Femur (tissue), 1 donor: ENCODE measurements at places on chromosomes 7 and 10.

- DNase-seq = no peak
These were observed 124.4 kb upstream of the STK17A start for GRCh38 chr7:43458330-43459018.

DNA sequence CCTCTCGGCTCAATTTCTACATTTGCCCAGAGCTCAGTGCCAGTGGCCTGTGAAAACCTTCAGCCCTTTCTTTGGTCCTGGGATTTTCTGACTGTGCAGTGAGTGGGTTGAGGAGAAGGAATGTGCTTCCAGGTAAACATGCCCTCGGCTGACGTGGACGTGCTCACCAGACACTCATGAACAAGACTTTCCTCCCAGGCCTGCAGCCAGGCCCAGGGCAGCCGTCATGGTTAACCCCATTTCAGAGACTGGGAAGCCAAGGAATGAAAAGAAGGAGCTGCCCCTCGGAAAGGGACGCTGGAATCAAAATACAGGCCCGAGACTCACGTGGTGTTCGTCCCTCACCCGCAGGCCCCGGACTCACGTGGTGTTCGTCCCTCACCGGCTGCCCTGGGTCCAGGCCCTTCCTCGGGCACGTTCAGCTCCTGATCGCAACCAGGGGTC, 8.8 kb upstream of the CALML5 start:
- DNase-seq = no peak

DNA sequence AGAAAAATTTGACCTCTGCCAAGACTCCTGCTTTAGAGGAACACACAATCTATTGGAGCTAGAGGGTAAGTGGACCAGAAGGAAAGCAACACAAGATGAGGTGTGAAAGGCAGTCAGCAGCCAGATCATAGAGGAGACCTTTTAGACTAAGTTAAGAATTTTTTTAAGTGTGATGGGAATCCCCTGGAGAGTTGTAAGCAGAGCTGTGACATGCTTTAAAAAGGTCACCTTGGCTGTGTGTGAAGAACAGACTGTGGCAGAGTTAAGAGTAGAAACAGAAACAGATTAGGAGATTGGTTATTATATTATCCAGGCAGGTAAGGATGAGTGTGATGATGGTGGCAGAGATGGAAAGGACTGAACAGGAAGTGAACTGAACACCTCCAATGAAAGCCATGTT, 23.5 kb downstream of the CPEB3 start:
- no peak for DNase-seq

DNA sequence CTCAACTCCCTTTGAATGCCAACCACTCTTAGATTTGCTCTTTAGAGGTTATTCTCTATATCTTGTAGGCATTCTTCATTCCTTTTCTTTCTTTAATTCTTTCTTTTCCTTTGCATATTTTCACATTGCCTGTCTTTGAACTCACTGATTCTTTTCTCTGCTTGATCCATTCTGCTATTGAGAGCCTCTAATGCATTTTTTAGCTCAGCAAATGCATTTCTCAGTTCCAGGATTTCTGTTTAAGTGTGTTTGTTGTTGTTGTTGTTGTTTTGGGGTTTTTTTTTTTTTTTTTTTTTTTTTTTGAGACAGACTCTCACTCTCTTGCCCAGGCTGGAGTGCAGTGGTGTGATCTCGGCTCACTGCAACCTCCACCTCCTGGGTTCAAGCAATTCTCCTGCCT, 71.6 kb downstream of the FBXL13 start:
- DNase-seq = no peak

DNA sequence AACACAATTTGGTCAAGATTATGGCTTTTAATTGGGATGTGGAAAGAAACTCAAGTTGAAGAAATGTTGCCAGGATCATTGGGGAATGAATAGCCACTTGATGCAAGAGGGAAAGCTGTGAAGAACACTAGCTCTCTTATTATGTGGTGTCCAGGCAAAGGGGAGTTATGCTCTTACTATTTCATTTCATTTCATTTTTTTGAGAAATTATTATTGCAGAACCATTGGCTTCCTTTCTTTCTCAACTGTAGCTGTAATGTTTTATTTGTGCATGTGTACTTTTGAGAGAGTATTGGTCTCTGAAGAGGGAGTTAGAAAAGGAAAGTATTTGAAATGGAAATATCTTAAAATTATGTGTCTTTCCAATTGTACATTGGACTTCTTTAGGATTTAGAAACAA, 312.6 kb upstream of the BMPER start:
- DNase-seq = no peak

GRCh38 chr7:149097088-149097487, 6.6 kb upstream of the ZNF786 start:
- no peak for DNase-seq

GRCh38 chr7:131109011-131109758, 218.5 kb upstream of the MKLN1 start:
- DNase-seq = no peak

DNA sequence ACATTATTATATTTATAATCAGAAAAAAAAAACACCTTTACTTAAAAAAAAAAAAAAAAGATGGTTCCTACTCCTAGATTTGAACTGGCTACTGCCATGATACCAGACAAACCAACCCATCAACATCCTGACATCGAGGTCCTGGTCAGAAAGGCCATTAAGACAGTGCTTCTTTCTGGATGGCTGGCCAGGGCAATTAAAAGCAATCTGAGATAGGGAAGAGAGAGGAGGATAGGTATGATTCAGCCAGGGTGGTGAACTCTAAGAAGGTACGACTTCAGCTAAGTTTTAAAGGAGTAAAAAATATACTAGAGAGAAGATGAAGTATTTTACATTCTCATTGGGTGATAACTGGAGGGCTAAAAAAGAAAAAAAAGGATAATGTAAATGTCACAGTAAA, 139.0 kb downstream of the DOCK4 start:
- DNase-seq = no peak

GRCh38 chr10:108427146-108427545, 1262.6 kb upstream of the SORCS1 start:
- DNase-seq = peak; percentile 20

GRCh38 chr7:127322351-127322750, 69.6 kb upstream of the GRM8 start:
- no peak for DNase-seq
